Lung (tissue), 17 donors: ENCODE measurements at places on chromosomes 1 and 21. TPM values are rescaled to one million over a fixed set of nuclear protein-coding genes. Genes with fewer than 3 reads are reported as not detected.
A peak's percentile ranks its signal among the peaks of the same experiment; 100 is the strongest.

DNA sequence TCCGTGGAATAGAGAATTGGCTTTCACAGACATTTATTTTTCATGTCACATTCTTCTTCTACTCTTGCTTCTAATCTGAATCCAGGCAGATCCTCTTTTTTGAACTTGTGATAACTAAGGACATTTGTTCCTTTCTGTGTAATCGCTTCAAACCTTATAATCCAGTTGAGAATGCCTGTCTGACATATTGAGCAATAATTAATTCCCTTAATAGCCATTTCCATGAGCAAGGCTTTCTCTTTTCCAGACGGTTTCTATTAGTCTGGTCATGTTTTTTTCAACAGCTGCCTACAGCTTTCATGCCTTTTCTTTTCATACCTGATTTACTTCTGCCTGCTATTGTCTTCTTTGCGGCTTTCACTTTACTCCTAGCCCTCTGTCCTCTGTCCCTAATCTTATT lies 163.4 kb downstream of the CYYR1 start:
- DNase-seq = no peak

DNA sequence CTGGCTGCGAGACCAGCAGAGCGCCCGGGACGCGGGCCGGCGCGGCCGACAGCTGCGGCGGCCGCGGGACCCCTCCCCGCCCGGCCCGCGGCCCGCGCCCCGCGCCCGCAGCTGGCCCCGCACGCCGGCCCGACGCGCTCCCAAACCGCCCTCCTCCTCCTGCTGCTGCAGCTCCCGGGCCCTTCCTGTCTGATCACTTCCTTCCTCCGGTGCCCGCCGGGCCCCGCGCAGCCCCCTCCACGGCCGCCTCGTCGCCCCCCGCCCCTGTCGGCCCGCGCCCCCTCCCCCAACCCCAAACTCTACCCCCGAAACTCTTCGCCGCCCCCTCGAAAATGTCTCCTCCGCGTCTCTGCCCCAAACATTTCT lies 594 bp downstream of the LUZP1 start:
- no peak for DNase-seq

DNA sequence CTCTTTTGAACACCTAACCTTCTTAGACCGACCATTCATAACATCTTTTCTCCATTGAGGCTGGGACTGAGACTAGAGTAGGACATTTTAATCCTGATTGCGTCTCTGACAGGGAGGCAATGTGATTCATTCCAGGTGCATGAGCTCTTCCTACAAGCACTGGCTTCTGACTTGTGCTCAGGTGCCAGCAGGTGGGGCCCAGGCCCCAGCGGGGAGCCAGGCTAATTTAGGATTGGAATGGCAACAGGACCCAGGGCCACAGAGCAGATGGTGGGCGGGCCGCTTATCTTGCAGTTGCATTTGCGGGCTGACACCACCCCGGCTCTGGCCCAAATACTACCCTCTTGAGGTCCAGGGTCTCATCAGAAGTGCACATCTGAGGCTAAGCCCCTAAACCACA lies 4.1 kb downstream of the GPA33 start:
- no peak for DNase-seq

GRCh38 chr1:74523873-74524480 lies 11.6 kb upstream of the LRRC53 start:
- DNase-seq = no peak

DNA sequence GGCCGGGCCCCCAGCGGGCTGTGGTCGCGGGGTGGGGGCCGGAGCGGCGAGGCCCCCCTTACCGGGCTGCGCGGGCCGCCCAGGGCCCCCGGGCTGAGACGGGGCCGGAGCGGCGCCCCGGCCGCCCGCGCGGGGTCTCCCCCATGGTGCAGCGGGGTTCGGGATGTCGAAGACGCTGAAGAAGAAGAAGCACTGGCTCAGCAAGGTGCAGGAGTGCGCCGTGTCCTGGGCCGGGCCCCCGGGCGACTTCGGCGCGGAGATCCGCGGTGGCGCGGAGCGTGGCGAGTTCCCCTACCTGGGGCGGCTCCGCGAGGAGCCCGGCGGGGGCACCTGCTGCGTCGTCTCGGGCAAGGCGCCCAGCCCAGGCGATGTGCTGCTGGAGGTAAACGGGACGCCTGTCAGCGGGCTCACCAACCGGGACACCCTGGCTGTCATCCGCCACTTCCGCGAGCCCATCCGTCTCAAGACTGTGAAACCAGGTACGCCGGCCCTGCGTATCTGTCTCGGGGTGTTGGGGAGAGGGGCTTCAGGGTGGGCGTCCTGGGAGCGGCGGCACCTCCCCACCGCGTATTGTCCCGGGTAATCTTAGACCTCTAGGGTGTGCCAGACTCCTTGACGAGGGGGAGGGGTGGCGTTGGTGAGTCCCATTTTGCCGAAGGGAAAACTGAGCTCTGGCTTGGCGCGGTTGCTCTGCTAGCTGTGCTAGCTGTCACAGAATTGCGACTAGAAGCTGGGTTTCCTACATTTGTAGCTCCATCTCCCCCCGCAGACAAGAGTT lies 745 bp downstream of the MAGI3 start:
- DNase-seq = peak; percentile 50

The LIPI gene
- total RNA-seq = not detected

DNA sequence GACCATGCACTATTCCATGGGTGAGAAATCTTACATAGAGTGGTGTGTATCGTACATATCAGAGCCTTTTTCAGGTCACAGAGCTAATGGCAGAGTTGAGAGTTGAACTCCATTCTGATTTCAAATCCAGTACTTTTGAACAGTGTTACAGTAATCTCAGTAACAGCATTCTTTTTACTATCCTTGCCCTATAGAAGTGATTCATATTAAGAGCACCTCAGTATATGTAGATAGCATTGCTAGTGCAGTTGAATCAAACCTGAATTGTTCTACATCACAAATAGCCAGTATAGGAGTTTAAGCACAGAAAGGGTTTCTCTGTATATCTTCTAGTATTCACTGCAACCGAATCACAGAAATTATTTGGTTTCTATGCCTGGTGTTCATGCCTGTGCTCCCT lies 11.4 kb upstream of the GBP6 start:
- no peak for DNase-seq

DNA sequence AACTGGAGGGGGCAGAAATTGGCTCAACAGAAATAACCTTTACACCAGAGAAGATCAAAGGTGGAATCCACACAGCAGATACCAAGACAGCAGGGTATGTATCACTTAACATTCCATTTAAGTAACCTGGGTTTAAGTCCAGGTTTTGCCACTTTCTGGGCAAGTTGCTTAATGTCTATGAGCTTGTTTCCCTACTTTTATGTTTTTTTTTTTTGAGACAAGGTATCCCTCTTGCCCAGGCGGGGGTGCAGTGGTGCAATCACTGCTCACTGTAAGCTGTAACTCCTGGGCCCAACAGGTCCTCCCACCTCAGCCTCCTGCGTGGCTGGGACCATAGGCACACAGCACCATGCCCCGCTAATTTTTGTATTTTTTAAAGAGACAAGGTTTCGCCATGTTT lies 2.2 kb downstream of the RTCA start:
- no peak for DNase-seq

- peak; percentile 52 for DNase-seq
Measured at GRCh38 chr1:30684881-30685795, 38.2 kb downstream of the MATN1 start.
